ENCODE measurements at places on chromosomes 16 and 17. TPM values are rescaled to one million over a fixed set of nuclear protein-coding genes. Genes with fewer than 3 reads are reported as not detected.

DNA sequence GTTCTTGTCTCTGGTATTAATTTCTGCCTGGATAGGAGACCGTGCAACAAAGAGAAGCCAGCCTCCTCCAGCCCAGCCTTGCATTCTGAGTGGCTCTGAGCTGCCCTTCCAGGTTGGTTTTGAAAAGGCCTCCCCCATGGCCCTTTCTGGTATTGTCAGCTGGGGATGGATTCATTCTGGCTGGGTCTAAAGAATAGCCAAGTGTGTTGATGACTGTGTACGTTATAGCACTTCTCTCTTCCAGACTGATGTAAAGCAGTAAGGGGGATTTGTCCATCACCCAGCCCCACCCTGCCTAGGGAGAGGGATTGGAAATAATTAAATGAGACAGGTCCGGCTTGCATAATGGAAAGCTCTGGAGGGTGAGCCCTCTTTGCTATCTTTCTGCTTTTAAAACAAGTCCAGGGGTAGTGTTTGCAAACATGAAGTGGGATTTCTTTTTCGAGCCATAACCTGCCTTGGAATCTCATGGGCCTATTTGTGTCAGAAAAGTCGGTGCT lies 146.4 kb downstream of the MSI2 start:
- no peak for DNase-seq

DNA sequence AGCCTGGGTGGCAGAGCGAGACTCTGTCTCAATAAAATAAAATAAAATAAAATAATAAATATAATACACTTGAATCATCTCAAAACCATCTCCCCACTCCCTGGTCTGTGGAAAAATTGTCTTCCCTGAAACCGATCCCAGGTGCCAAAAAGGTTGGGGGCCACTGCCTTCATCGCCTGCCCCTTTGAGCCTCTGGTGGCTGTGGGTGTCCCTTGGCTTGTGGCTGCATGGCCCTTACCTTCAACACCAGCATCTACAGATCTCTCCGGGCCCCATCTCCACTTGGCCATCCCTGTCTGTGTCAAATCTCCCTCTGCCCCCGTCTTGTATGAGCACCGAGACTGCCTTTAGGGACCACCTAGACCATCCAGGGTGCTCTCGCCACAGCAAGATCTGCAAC lies 177.3 kb downstream of the SEC14L1 start:
- DNase-seq: no peak

GRCh38 chr17:5413682-5414081 lies 5.8 kb downstream of the NUP88 start:
- no peak for DNase-seq

- no peak for DNase-seq
Measured at GRCh38 chr17:78490156-78490555, 87.0 kb downstream of the DNAH17 start.

- no peak for DNase-seq
Measured at GRCh38 chr17:51279183-51279582, 18.8 kb downstream of the UTP18 start.

GRCh38 chr17:56545106-56545505 lies 48.4 kb upstream of the NOG start:
- no peak for DNase-seq

GRCh38 chr17:50582741-50583140 lies 22.2 kb downstream of the CACNA1G start:
- no peak for DNase-seq

DNA sequence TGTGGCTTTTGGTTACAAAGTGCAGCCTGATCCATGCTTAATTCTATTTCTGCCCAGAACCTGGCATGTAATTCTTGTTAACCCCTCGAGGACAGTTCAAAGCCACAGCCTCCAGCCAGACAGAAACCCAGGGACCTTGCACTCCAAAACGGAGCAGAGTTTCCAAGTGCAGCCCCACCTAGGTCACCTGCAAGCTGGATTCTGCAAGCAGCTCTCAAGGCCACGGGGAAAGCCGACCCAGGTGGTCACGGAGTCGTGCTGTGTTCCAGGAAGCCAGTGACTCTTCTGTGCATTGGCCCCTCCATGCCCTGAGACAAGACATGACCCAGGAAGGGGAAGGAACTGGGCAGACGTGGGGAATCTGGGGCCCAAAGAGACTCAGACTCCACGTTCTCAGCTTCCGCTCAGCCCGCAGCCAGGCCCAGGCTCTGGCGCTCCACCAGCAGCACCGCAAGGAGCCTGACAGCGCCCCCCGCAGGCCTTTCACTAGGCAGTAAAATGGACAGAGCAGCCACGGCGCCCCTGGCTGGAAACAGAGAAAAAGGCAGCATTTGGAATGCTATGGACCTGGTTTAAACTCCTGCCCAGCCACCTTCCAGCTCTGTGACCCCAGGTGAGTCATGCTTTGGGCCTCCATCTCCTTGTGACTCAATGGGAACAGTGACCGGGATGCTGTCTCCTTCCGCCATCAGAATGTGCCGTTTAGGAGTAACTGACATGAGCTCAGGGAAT lies 27.3 kb upstream of the GSG1L start:
- DNase-seq: peak; percentile 92

GRCh38 chr16:53651357-53651756 lies 52.3 kb downstream of the RPGRIP1L start:
- DNase-seq: peak; percentile 38

- DNase-seq: peak; percentile 33
Measured at GRCh38 chr17:20989481-20989880, 53.3 kb downstream of the USP22 start.

GRCh38 chr16:21713549-21714368 lies 50.0 kb downstream of the OTOA start:
- no peak for DNase-seq

The CMTR2 gene
- 25.0 TPM for total RNA-seq

The EPOP gene
- total RNA-seq: 6.2 TPM

Data from H7 (cell line).